ENCODE measurements at places on chromosomes 13 and 19. TPM values are rescaled to one million over a fixed set of nuclear protein-coding genes. Genes with fewer than 3 reads are reported as not detected.

Gene ERVK3-1
- 37.1 TPM for total RNA-seq

- no peaks in the 10 kb centered on the region for H3K36me3 ChIP-seq
- no peak overlapping the region for H3K27ac ChIP-seq
- H3K4me1 ChIP-seq, result no peaks in the 10 kb centered on the region
- DNase-seq, result no peak
- peaks cover 4% of the 10 kb centered on the region for H3K27me3 ChIP-seq
Observed at GRCh38 chr13:33263976-33264619, 21.5 kb downstream of the STARD13 start.

DNA sequence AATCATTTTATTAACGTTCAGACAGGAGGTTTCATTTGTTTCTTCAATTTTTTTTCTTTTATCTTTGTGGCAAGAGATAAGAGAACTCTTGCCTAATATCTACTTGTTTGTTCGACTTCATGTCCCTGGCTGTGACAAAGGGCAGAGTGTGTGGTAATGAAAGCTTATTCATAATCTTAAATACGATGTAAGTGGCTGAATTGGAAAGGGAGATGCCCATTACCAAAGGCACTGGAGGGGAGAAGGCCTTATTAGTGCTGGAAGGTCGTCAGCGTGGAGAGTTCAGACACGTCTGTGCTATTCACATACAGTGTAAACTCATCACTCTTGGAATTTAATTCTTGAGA, 54.0 kb downstream of the RFC3 start:
- no peak overlapping the region for H3K4me3 ChIP-seq
- DNase-seq, result no peak
- H3K27ac ChIP-seq, result no peak overlapping the region
- H3K4me1 ChIP-seq, result no peaks in the 10 kb centered on the region

- H3K36me3 ChIP-seq, result no peaks in the 10 kb centered on the region
- no peaks in the 10 kb centered on the region for H3K4me1 ChIP-seq
- no peak for DNase-seq
- H3K27me3 ChIP-seq, result peaks cover 22% of the 10 kb centered on the region
- no peak overlapping the region for H3K4me3 ChIP-seq
Observed at GRCh38 chr13:97068151-97068550, 73.9 kb upstream of the OXGR1 start.

DNA sequence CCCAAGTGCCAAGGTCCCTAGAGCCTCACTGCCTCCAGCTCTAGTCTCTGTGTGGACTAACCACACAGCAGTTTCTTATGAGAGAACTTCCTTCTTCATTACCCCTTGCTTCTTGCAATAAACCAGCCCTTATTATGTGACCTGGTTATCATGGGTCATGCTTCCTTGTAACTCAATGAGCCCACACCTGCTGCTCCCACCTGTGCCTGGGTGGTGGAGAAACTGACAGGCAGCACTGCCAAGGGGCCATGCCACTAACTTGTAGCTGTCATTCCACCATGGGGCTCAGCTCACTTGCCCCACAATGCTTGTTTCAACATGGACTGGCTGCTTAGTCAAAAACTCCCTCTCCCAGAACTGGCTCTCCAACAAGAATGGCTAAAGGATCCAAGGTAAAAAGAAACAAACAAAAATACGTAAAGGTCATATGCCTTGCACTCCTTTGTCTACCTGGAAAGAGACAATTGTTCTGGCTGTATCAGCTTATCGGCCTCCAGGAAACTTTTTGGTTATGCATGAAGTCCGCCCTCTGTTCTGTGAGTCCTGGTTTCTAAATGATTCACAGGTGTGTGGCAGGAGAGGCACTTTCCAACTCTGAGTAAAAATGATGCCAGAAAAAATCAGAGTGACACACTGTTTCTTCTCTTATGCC, 446.4 kb downstream of the COG6 start:
- H3K27me3 ChIP-seq, result no peaks in the 10 kb centered on the region
- H3K36me3 ChIP-seq, result peaks cover 12% of the 10 kb centered on the region
- peaks cover 59% of the 10 kb centered on the region for H3K4me1 ChIP-seq
- DNase-seq, result peak; percentile 68

GRCh38 chr13:42259515-42259914, 12.4 kb upstream of the AKAP11 start:
- H3K36me3 ChIP-seq, result no peaks in the 10 kb centered on the region
- DNase-seq, result no peak
- H3K27me3 ChIP-seq, result peaks cover 2% of the 10 kb centered on the region
- peaks cover 2% of the 10 kb centered on the region for H3K4me1 ChIP-seq
- no peak overlapping the region for H3K27ac ChIP-seq

DNA sequence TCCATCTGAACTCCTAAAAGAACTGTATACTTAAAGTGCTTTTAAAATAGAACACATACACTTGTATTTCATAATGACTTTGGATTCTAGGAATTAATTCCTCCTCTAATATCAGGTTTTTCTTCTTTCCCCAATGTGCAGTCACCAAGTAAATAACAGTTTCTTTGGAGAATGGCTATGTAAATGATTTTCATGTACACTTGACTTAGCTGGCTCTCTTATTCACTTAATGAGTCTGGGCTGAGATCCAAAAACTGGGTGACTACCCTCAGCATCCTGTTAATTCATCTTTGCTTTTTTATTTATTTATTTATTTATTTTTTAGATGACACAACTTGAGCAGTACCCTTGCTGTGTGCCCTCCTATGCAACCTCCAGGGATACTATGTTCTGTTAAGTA, 1003.7 kb downstream of the SLITRK1 start:
- no peak for DNase-seq
- H3K4me1 ChIP-seq, result no peaks in the 10 kb centered on the region
- H3K27me3 ChIP-seq, result no peaks in the 10 kb centered on the region

- H3K4me3 ChIP-seq, result no peak overlapping the region
- H3K36me3 ChIP-seq, result no peaks in the 10 kb centered on the region
- peaks cover 3% of the 10 kb centered on the region for H3K27me3 ChIP-seq
Observed at GRCh38 chr19:30086916-30087315, 144.9 kb downstream of the URI1 start.

DNA sequence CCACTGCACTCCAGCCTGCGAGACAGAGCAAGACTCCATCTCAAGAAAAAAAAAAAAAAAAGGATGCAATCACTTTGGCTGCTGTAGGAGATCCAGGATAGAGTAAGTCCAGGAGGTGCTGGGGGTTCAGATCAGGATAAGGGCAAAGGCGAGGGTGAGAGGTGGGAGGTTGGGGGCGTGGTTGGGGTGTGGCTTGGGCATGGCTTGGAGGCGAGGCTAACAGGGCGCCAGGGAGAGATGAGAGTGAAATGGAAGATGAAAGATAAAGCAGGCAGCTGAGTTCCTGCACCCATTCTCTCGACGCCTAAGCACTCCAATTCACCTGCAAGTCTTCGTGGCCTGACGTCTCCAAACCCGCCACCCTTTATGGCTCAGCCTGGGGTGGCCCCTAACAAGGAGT, 25.0 kb upstream of the ZNRF4 start:
- H3K4me3 ChIP-seq, result no peak overlapping the region
- no peak overlapping the region for H3K27ac ChIP-seq
- no peak for DNase-seq
- H3K27me3 ChIP-seq, result peaks cover 12% of the 10 kb centered on the region
- H3K4me1 ChIP-seq, result peaks cover 7% of the 10 kb centered on the region
- H3K36me3 ChIP-seq, result no peaks in the 10 kb centered on the region

GRCh38 chr13:62598708-62599107, 1183.1 kb upstream of the PCDH20 start:
- H3K4me3 ChIP-seq, result no peak overlapping the region
- DNase-seq, result no peak
- no peaks in the 10 kb centered on the region for H3K4me1 ChIP-seq
- no peaks in the 10 kb centered on the region for H3K36me3 ChIP-seq
- no peaks in the 10 kb centered on the region for H3K27me3 ChIP-seq
- H3K27ac ChIP-seq, result no peak overlapping the region

- DNase-seq, result no peak
- no peaks in the 10 kb centered on the region for H3K27me3 ChIP-seq
- no peak overlapping the region for H3K27ac ChIP-seq
- no peaks in the 10 kb centered on the region for H3K36me3 ChIP-seq
Observed at GRCh38 chr13:77339408-77339807, 12.5 kb upstream of the MYCBP2 start.

All from activated CD4-positive, alpha-beta memory T cell treated with anti-CD3 and anti-CD28 coated beads for 36 hours (primary cell).